Non-pigmented ciliary epithelial cell (primary cell): ENCODE measurements at places on chromosomes 6 and 20.

GRCh38 chr20:20489648-20490341 is 121.9 kb downstream of the INSM1 start:
- DNase-seq: no peak

DNA sequence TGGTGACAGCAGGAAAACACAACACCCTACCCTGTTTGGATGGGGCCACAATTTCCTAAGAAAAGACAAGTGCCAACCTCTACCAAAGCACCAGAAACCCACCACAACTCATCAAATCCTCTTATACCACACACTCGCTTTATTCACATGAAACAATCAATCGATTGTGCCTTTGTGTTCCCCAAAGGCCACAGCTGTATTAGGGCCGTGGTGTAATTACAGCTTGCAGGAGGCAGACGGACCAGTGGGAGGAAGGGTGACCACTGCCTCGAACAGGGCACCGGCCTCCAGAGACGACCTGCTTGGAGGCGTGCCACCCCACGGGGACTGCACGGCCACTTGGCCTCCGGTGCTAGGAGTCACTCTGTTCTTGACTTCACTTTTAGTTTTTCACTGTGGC is 264.1 kb downstream of the FOXC1 start:
- DNase-seq: no peak

GRCh38 chr6:4743062-4743461 is 33.1 kb upstream of the CDYL start:
- DNase-seq: no peak

DNA sequence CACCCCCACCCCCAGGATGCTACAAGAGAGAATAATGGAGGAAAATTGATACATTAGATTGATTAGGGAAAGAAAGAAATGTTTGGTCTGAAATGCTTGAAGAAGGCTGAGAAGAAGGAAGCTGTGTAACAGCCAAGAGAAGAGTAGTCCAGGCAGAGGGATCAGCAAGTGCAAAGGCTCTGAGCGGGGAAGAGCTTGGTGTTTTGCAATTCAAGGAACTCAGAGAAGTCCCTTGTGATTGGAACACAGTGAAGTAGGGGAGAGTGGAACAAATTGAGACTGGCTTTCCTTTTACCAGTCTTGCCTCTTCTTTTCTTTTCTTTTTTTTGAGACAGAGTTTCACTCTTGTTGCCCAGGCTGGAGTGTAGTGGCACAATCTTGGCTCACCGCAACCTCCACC is 76.6 kb upstream of the CHD6 start:
- no peak for DNase-seq

- no peak for DNase-seq
Measured at GRCh38 chr6:85463621-85464259, 13.9 kb downstream of the NT5E start.

DNA sequence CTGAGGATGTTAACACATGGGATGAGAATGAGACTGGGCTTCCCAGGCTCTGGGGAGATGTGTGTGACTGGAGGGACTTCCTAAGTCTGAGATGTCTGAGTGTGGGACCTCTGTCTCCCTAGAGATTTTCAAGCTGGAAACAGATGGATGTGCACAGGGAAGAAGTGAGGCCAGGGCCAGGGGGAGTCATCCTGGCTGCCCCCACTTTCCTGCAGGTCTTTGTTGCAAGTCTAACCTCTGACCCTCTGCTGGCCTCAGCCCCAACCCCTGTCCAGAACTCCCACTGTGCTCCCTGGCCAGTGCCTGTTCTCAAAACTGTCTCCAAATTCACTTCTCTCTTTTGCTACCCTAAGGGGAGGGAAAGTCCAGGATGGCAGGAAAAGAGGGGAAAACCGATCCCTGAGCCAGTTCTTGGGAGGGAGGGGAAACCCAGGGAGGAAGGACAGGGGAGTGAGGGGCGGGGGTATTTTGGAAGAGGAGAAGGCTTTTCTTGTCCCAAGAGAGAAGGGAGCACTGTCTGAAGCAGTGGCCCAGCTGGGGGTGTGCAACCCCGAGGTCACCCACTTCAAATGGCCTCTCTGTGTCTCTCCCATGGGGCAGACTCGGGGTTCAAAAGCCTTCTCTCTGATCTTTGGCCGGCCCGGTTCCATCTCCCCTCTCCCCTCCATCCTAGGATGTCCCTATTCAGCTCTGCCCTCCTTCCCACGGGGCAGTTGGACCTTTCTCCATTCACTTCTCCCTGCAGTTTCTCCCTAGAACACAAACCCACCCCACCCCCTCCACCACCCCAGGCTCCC is 3.1 kb downstream of the PPP1R18 start:
- no peak for DNase-seq

DNA sequence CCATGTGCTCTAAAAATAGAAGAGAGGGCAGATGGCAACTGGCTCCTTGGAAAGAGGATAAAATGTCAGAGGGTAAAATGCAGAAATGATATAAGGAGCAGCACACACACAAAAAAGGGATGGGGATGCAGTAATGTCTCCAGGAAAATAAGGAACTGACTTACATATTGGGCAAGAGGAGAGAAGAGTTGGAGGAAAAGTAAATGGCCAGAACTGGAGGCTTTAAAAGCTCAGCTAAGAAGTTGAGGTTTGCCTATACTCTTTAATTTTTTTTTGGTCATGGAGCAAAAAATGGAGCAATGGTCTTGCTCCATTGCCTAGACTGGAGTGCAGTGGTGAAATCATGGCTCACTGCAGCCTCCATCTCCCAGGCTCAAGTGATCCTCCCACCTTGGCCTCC is 93.7 kb downstream of the SULF2 start:
- no peak for DNase-seq

GRCh38 chr6:14372734-14373489 is 255.3 kb downstream of the CD83 start:
- no peak for DNase-seq
